ENCODE measurements at places on chromosomes 6 and 20. TPM values are rescaled to one million over a fixed set of nuclear protein-coding genes. Genes with fewer than 3 reads are reported as not detected.

- H3K4me3 ChIP-seq: no peak overlapping the region
- no peak overlapping the region for H3K27ac ChIP-seq
- H3K27me3 ChIP-seq: peaks cover 65% of the 10 kb centered on the region
- H3K4me1 ChIP-seq: no peaks in the 10 kb centered on the region
- H3K36me3 ChIP-seq: no peaks in the 10 kb centered on the region
Measured at GRCh38 chr20:20364593-20365479, 3.1 kb upstream of the INSM1 start.

The BMP2 gene
- polyA plus RNA-seq: 5.5 TPM

- H3K27me3 ChIP-seq: no peaks in the 10 kb centered on the region
- no peak overlapping the region for H3K27ac ChIP-seq
- H3K4me3 ChIP-seq: no peak overlapping the region
Measured at GRCh38 chr6:144360401-144360800, 75.3 kb downstream of the UTRN start.

The PSORS1C2 gene
- not detected for polyA plus RNA-seq

DNA sequence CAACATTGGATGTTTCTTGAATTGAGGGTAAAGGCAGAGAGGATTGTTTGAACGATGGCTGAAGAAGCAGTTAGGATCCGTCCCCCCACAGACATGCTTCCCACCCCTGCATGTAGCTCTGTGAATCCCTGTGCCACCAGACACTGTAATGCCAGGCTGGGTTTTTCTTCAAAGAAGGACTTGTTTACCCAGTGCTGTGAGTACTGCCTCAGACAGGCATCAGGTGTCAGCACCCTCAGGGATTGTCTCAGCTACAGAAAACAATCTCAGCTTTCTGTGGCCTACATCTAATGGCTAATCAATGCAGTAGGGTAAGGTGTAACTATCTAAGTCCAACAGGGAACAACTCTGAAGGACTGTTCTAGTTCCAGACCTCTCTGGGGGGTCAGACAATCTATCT, 853.0 kb upstream of the EPHA7 start:
- no peaks in the 10 kb centered on the region for H3K4me1 ChIP-seq
- H3K36me3 ChIP-seq: no peaks in the 10 kb centered on the region
- H3K27me3 ChIP-seq: no peaks in the 10 kb centered on the region

Data from endothelial cell of umbilical vein (primary cell).